ENCODE measurements at places on chromosomes 2 and 18. TPM values are rescaled to one million over a fixed set of nuclear protein-coding genes. Genes with fewer than 3 reads are reported as not detected.

NT5DC4 gene
- total RNA-seq: not detected

WDCP gene
- total RNA-seq: 4.8 TPM

INPP5D gene
- 18.7 TPM for total RNA-seq

PRSS56 gene
- 2.5 TPM for total RNA-seq

DCC gene
- total RNA-seq: not detected

PSMA8 gene
- not detected for total RNA-seq

TNFAIP6 gene
- total RNA-seq: not detected

CGREF1 gene
- 1.2 TPM for total RNA-seq

KLHL41 gene
- 3,010 TPM for total RNA-seq

RUFY4 gene
- total RNA-seq: 0.25 TPM

Measured in gastrocnemius medialis (tissue), 4 donors.